Midbrain (tissue), 1 donor: ENCODE measurements at places on chromosomes 7 and 10.
A peak's percentile ranks its signal among the peaks of the same experiment; 100 is the strongest.

DNA sequence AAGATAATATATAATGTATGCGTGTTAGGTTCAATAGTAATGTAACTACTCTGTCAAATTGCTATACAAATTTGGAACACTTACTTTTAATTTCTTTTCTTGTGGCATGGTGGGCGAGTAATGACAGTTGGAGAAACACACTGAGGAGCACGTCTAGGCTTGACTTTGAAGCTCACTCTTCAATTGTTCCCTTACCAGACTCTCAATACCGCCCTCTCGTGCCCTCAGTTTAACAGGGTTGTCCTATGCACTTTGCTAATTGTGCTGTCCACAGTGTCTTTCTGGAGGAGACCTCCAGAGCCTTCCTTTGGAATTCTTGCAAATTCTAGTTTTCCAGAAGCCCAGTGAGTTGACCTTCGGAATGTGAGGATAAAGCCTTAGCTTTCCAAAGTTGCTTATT, 107.2 kb upstream of the RELN start:
- no peak for DNase-seq

DNA sequence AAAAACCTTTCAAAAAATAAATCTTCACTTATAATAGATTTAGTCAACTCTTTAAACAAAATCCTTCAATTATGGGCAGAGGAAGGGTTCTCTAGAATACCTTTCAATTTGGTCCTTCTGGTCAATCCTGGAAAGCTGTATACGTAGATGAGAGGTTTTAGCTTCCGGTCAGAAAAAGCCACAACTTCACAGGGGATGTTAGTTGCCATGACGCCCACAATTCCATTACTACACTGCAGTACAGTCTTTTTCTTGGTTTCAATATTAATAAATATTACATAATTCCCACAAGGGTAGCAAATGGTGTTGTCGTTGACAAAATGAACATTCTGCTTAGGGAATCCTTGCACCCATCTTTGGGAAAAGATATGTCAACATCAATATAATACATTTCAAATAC, 1.7 kb downstream of the CFAP43 start:
- DNase-seq, result no peak

DNA sequence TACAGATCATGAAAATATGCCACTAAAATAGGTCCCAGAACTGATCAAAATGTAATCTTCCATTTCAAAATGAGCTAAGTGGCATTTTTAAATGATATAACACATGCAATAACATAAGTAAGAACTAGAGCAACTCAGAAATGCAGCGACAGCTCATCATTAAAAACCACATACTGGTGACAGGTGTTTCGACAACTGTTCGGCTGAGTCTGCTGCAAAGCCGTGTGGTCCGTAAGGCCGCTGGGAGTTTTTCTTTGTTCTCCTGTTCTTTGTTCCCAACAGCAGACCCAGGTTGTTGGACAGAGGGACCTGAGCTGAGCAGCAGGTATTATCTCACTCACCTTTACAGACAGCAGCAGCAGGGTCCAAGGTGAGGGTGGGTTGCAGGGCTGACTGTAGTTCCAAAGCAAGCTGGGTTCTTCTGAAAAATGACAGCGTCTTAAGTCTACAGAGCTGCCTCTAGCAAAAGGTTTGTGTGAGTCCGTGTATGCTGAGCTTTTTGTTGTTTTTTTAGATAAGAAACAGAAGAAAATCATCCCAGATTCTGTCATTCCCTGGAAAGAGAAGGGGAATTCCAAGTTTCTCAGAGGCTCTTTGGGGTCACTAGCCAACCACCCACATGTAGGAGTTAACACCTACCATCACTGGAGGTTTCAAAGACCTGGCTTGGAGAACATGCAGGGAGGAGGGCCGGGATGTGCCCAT, 45.4 kb upstream of the MACROH2A2 start:
- no peak for DNase-seq

DNA sequence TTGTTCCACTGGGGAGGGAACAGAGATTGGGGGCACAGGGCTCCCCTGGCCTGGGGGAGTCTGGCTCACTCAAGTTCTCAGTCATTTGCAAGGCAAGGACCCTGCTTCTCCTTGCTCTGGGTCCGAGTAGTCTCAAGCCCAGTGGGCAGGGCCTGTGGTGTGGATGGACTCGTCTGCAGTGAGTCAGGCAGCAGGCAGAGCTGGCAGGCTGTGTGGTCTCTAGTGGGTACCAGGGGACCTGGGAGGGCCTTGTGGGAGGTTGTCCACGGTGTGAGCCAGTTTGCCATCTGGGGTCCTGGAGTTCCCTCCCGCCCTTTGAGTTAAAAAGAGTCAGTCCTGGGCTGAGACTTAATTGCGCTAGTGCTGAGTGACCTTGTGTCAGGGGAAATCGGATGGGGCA, 8.8 kb upstream of the SH2D4B start:
- DNase-seq, result no peak

- no peak for DNase-seq
Measured at GRCh38 chr10:16408379-16408778, 28.4 kb upstream of the PTER start.

DNA sequence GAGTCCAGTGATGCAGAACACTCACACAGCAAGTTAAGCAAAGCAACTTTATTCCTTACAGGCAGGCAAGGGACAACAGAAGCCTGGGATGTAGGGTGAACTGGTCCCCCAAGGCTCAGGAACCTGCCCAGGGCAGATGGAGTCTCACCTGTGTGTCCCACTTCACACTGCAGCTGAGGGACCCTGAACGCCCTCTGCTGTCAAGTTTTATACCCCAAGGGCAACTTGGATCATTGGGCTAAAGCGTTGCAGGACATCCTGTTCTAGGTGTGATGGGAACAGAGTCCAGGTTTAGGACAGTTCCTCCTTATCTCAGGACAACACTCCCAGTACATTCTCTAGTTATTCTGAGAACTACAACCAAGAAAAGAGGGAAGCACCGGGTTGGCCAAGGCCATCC, 49.5 kb upstream of the ZNF746 start:
- DNase-seq, result no peak

DNA sequence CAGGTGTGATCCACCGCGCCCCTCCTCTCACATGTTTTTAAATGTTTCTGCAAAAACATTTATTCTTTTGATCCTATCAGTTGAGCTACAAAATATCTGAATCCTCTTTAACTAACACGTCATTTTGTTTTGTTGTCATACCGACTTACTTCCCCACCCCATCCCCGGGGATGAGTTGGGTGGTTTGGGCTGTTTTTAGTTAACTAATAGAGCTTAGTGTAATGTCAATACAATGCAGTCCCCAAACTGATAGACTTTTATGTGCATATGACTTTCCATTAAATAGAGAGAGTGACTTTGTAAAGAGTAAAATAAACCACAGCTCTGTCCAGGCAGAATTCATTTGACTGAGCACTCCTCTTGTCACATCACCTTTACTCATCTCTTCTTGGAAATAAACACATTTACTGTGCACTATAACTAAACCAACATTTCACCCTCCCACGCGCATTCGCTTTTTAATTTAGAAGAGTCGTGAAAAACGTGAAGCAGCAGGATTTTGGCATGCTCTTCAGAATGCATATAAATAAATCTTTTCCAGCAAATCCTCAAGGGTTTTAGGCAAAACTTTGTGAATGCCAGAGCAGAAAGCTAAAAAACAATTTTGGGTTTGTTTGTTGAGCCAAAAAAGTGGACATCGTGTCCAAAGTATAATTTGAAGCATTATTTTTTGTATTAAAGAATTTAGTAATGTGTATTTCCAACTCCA, 187.4 kb upstream of the MGMT start:
- DNase-seq, result no peak

GRCh38 chr7:71739520-71740173, 607.7 kb downstream of the GALNT17 start:
- no peak for DNase-seq

- DNase-seq, result no peak
Measured at GRCh38 chr10:110618230-110618610, 25.9 kb upstream of the RBM20 start.

GRCh38 chr7:143849785-143850479, 52.0 kb downstream of the TCAF1 start:
- no peak for DNase-seq

DNA sequence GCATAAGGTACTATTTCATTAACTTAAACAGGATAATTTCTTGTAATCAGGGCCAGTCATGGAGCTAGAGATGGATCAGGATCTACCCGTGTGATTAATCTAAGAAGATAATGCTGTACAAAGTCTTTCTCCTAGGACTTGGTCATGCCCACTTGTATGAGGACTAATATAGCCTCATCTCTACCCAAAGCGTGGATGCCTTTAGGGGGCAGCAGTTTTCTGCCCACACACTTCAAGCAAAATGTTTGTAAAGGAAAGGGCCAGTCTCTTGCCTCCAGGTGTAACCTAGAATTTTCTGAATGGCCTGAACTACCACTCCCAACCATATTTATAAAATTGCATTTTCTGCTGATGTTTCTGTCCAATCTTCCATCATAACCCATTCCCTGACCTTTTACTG, 764.0 kb upstream of the IGFBP3 start:
- no peak for DNase-seq

- no peak for DNase-seq
Measured at GRCh38 chr10:35427543-35427942, 91.2 kb downstream of the CCNY start.

- DNase-seq, result no peak
Measured at GRCh38 chr7:2211926-2212325, 20.8 kb downstream of the MAD1L1 start.

GRCh38 chr7:67821116-67821515, 824.5 kb downstream of the TYW1 start:
- DNase-seq, result no peak

- DNase-seq, result no peak
Measured at GRCh38 chr7:75663302-75663907, 75.3 kb downstream of the HIP1 start.

DNA sequence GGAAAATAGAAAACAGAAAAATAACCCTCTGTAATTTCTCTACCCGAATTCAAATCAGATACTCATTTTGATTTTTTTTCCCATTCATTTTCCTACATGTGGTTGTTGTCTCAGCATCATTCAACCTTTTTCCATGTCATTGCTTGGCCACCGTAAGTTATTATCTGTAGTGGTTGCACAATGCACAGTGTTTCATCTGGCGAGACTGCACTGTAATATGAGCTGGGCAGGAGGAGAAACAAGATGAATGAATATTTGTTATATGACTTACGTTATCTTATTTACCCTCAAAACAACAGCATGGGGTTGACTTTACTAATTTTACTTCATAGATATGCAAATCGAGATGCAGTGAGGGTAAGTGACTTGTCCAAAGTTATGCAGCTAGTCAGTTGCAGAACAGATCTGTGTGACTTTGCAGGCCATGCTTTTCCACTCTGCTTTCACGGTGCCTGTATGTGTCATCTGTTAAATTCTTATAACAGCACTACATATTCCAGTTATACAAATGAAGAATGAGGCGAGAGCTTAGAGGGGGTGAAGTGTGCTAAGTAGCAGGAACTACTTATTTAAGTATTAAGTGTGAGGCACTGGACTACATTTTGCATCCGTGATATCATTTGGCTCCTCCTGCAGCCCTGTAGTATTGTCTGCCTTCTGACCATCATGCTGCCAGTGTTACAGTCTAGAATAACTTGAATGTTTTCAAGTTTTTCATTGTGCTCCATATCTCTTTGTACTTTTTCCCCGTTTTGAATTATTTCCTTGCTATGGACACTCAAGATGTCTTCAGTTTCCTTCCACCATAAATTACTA, 56.7 kb downstream of the ZMYND11 start:
- DNase-seq, result no peak

DNA sequence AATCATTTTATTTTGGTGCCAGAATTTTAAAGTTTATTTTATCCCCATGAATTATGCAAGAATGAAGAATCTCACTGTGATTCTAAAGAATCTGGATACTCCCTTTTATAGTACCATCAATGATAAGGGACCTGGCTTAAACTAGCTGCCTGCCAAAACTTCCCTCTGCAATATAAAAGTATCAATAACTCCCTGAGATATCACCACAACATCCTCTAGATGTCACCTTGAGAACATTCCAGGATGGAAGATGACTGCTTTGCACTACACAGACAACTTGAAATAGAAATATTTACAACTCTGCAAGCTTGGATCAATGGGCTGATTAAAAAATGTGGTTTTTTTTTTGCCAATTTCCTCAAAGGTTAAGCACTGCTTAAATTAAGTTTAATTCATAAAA, 142.1 kb downstream of the SLC25A13 start:
- no peak for DNase-seq

GRCh38 chr10:103833731-103834365, 21.5 kb downstream of the SH3PXD2A start:
- peak; percentile 42 for DNase-seq

DNA sequence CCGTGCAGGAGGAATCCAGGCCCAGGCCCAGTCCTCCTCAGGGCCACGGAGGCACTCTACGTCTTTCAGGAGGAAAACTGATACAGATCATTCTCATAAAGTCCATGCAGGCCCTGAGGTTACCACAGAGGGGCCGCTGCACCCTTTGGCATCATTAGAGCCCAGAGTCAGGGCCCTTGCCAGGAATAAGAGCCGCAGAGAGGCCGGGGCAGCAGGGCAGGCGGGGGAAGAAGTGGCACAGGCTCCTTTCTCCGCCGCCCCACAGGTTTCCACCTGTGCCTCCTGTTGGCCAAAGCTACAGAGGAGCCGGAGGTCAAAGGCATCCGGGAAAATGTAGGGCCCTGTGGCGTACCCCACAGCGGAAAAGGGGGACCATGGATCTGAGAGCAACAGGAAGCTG, 366.6 kb upstream of the SHH start:
- DNase-seq, result no peak

GRCh38 chr10:125708971-125709503, 10.5 kb upstream of the EDRF1 start:
- no peak for DNase-seq

GRCh38 chr7:130927564-130927963, 193.6 kb upstream of the KLF14 start:
- no peak for DNase-seq

- DNase-seq, result no peak
Measured at GRCh38 chr7:28722684-28723083, 235.4 kb downstream of the TRIL start.

- DNase-seq, result no peak
Measured at GRCh38 chr7:11753433-11753832, 78.6 kb downstream of the THSD7A start.

DNA sequence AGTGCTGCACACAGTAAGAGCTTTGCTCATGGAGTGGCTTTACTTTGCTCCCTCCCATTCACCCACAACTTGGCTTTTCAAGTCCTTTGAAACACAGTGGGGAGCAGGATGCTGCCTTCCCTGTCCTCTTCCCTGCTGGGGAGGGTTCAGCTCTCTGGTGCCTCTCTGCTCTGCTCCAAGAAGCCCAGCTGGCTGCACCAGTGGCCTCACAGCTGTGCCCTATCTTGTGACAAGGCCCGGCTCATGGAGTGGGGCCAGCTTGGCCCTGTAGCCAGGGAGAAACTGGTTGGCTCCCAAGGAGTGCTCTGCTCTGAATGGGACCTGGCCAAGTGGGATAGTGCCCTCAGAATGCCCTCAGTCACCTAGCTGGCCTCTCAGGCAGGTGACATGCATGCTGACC, 212.3 kb upstream of the ZMIZ1 start:
- DNase-seq, result peak; percentile 86

GRCh38 chr7:85135977-85136376, 50.9 kb downstream of the SEMA3D start:
- DNase-seq, result no peak

- DNase-seq, result no peak
Measured at GRCh38 chr10:24929904-24930303, 22.5 kb downstream of the PRTFDC1 start.

- peak; percentile 29 for DNase-seq
Measured at GRCh38 chr7:26101361-26102151, 50.4 kb upstream of the NFE2L3 start.

GRCh38 chr7:99644431-99644830, 27.7 kb downstream of the ZSCAN25 start:
- DNase-seq, result no peak
